ENCODE measurements at places on chromosomes 7 and 10.
A peak's percentile ranks its signal among the peaks of the same experiment; 100 is the strongest.

GRCh38 chr10:125883211-125883610 lies 2.1 kb upstream of the DHX32 start:
- no peak for DNase-seq

GRCh38 chr10:14667280-14667679 lies 107.4 kb downstream of the FAM107B start:
- no peak for DNase-seq

GRCh38 chr7:146423446-146423845 lies 306.8 kb downstream of the CNTNAP2 start:
- no peak for DNase-seq

DNA sequence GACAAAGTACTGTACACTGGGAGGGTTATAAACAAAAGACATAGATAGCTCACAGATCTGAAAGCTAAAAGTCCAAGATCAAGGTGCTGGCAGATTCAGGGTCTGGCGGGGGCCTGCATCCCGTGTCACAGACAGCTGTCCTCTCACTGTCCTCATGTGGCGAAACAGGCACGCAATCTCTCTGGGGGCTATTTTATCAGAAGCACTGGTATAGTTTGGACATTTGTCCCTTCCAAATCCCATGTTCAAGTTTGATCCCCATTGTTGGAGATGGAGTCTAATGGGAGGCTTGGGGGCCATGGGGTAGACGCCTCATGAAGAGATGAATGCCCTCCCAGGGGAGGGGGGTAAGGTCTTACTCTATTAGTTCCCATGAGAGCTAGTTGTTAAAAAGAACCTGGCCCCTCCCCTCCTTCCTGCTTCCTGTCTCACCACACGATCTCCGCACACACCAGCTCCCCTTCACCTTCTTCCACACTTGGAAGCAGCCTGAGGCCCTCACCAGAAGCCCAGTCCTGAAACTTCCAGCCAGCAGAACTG lies 72.5 kb upstream of the UCN3 start:
- no peak for DNase-seq

GRCh38 chr10:18214691-18215563 lies 74.7 kb downstream of the CACNB2 start:
- DNase-seq, result no peak

- no peak for DNase-seq
Observed at GRCh38 chr10:80068270-80068669, 10.2 kb upstream of the TMEM254 start.

DNA sequence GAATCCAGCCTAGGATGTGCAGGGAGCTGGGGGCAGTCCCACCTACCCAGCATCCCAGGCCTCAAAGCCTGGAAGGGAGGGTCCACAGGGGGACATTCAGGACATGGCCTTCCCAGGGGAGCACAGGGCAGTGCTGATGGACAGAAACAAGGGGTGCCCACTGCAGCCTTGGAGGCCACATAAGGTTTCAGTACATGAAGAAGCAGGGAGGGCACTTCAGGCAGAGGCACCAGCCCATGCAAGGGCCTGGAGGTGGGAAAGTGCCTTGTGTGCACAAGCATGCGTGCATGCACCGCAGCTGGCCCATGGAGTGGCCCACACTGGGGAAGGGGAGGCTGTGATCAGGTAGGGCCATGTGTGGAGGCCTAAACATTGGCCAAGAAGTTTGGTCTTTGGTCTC lies 9.1 kb downstream of the C10orf105 start:
- no peak for DNase-seq

- no peak for DNase-seq
Observed at GRCh38 chr7:156842317-156842716, 50.7 kb downstream of the LMBR1 start.

DNA sequence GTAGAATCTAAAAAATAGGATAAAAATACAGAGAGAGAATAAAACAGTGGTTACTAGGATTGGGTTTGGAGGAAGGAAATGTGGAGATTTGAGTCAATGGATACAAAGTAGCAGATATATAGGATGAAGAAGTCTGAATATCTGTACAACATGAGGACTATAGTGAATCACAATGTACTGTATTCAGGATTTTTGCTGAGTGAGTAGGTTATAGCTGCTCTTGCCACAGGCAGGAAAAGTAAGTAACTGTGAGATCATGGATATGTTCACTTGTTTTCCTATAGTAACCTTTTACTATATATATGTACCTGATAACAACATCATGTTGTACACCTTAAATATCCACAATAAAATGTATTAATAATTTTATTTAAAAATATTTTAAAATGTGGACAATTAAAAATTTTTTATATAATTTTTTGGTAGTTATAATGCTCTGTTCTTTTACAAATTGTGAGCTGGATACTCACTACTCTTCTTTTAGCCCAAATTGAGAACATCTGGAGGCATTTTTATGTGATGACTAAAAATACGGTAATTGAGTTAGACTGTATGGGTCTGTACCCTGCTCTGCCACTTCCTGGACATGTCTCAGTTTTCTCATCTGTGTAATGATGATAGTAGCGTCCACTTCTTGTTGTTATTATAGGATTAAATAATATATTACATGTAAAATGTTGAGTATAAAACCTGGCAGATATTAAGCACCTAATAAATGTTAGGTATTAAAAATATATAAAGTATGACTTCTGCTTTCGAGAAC lies 439.1 kb downstream of the AUTS2 start:
- no peak for DNase-seq

GRCh38 chr7:114416129-114416990 lies 1.7 kb downstream of the FOXP2 start:
- DNase-seq, result no peak

- DNase-seq, result no peak
Observed at GRCh38 chr7:52261057-52261456, 774.4 kb upstream of the POM121L12 start.

GRCh38 chr7:101114492-101114891 lies 12.4 kb upstream of the SERPINE1 start:
- DNase-seq, result no peak

GRCh38 chr7:37187179-37187578 lies 261.5 kb downstream of the ELMO1 start:
- no peak for DNase-seq

- DNase-seq, result no peak
Observed at GRCh38 chr7:156642306-156643045, 1.9 kb downstream of the RNF32 start.

DNA sequence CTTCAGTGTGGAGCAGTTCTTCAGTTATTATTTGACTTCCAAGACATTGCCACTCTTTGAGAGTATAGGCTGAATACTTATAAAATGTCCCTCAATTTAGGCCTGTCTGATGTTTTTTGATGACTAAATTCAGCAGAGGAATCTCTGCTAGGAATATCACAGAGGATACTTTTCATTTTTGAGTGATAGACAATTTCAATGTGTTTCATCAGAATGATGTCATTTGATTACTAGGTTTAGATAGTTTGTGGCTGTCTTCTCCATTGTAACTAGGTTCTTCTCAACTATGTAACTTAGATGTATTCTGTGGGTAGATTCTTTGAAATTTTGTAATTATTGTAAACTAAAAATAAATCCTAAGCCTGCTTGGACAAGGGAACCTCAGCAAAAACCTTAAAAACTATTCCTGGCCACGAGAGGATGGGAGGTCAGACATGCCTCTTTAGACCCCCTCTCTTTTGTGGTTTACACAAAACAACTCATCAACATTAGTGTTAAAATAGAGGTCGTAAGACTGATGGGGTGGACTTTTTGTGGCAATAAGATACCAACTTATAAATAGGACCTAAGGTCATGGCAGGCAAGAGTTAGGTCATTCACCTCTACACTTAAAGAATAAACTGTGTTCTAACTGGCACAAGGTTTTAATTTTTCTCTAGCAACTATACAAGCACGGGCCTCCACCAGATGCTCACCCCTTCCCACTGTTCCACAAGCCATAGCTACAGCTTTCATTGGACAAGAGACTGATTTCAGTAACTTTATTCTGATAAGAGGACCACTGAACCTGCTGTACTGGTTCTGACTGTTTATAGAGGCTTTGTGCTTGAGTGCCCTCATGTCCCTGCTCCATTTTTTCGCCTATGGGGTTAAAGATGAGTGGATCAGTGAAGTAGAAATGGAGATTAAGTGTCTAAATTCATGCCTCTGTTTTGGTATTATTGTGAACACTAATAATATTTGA lies 33.7 kb downstream of the CYP2C8 start:
- no peak for DNase-seq

DNA sequence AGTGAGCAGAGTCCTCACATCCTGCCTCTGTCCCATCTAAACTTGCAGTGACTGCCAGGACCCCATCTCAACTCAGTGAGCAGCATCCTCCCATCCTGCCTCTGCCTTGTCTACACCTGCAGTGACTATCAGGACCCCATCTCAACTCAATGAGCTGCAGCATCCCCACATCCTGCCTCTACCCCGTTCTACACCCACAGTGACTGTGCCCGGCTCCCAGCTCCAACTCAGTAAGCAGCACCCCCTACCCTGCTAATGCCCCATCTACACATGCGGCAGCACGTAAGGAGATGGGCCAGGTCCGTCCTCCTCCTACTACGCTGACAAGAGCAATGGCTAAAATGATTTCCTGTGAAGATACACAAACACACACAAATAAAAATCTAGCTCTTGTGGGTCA lies 65.5 kb downstream of the TNS3 start:
- DNase-seq, result no peak

GRCh38 chr10:32180390-32181280 lies 124.4 kb upstream of the KIF5B start:
- no peak for DNase-seq

- DNase-seq, result no peak
Observed at GRCh38 chr7:21338728-21339164, 89.1 kb upstream of the SP4 start.

DNA sequence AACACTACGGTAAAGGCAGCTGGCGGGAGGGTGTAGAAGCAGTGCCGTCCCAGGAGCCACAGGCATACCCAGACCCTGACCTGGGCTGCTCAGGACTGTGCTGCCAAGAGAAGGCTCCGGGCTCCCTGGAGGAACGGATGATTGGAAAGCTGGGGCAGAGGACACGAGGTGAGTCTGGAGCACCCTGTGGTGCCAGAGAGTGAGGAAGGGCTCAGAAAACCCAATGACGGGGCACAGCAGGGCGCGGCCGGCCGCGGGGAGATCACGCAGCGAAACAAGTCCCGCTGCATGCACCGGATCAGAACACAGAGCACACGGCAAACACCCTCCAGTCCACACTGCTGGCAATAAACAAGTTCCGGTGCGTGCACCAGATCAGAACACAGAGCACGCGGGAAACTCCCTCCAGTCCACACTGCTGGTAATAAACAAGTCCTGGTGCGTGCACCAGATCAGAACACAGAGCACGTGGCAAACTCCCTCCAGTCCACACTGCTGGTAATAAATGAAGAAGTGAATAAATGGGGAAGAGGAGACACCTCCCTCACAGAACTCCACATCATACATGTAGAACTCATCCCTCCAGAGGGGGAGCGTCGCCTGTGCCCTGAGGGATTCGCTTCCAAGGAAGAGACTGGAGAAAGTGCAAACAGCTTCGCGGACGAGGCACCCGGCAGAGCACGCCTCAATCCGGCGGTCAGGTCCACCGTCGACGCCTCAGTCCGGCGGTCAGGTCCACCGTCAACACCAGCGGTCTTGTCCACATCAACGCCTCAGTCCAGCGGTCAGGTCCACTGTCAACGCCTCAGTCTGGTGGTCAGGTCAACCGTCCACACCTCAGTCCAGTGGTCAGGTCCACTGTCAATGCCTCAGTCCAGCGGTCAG lies 265.0 kb downstream of the MAD1L1 start:
- no peak for DNase-seq

GRCh38 chr7:109986701-109987100 lies 1104.2 kb upstream of the LRRN3 start:
- DNase-seq, result no peak

DNA sequence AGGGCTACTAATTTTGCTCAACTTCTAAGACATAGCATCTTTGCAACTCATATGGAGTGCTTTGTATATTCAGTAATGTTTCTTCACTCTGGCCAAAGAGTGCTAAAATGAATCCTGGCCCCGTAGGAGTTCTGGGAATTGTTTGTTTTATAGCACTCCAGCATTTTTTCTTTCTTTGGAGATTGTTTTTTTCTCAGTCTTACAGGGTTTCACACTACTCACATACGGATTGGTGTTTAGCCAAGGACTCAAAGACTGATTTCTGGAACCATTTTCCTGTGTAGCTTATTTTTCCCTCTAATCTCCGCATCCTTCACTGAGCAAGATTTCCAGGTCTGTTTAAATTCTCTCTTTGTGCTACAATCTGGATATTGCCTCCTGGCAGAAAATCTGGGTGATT lies 6.4 kb downstream of the TAS2R41 start:
- DNase-seq, result no peak

GRCh38 chr10:62130948-62131347 lies 137.7 kb downstream of the RTKN2 start:
- DNase-seq, result no peak

- no peak for DNase-seq
Observed at GRCh38 chr10:15211464-15211979, 43.0 kb upstream of the NMT2 start.

GRCh38 chr10:71985542-71986250 lies 21.5 kb downstream of the CHST3 start:
- DNase-seq, result peak; percentile 49

GRCh38 chr7:35185908-35186731 lies 67.8 kb downstream of the TBX20 start:
- peak; percentile 51 for DNase-seq

GRCh38 chr10:78664929-78665553 lies 403.7 kb upstream of the ZMIZ1 start:
- no peak for DNase-seq

DNA sequence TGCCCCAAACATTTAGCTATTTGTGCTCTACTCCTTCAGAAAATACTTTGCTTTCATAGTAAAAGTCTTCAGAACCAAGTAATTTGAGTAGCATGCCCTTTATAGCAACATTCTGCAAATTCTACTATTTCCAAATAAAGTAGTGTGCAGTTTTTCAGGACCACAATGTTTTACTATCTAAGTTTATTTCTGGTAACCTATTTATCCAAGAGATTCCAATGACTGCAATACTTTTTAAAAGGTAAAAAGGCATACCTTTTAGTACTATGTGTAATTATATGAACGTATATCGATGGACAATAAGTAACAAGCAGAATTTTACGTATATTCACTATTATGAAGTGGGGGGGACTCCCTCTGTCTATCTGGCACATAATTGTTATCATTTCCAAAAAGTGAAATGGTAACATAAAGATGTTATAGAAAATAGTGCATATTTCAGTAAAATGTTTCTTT lies 6.9 kb upstream of the CAV2 start:
- DNase-seq, result no peak

DNA sequence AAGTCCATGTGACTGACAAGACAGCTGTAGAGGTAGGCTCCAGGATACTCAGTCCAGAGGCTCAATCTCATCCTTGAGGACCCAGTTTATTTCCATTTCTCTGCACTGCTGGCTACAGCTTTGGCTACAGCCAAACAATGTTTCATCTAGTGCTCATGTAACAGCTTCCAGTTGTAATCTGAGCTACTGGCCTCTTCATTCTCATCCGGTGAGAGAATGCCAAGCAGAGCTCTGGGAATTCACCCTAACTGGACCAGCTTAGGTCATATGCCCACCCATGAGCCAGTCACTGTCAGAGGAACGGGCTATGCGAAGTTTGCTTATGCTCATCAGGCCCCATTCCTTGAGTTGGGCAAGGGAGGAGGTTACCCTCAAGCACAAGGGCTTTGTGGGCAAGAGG lies 192.9 kb downstream of the EVX1 start:
- no peak for DNase-seq

- DNase-seq, result peak; percentile 8
Observed at GRCh38 chr10:59177031-59177797, 771 bp downstream of the PHYHIPL start.
